Calu3 (cell line): ENCODE measurements at places on chromosomes 2 and 18.

- DNase-seq = no peak
These were observed 27.6 kb upstream of the CABLES1 start for GRCh38 chr18:23107718-23108117.

GRCh38 chr2:112153501-112153900 lies 15.3 kb downstream of the FBLN7 start:
- DNase-seq = no peak

DNA sequence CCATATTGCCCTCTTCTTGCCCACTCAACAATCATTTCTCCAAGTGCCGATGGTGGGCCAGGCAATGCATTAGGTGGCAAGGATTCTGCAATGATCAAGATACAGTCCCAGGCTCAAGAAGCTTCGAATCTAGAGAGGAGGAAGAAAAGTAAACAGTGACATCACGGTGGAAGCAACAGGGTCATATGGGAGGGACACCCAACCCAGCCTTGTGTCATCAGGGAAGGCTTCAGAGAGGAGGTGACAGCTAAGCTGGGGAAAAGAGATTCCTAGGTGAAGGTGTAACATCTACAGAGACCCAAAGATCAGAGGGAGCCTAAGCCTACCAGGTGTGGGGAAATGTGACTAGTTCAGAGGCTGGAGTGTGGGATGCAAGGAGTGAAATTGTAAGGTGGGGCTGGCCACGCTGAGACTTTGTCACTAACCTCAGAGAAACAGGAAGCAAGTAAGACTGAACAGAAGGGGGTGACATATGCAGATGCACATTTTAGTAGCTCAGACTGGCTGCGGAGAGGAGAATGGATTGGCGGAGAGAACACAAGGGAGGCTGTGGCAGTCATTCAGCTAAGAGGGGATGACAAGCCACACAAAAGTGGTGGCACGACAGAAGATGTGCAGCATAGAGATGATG lies 104.9 kb downstream of the ANKRD44 start:
- DNase-seq = no peak

GRCh38 chr2:127015106-127015910 lies 91.6 kb downstream of the BIN1 start:
- DNase-seq = no peak
